ENCODE measurements at places on chromosomes 7 and 10.

GRCh38 chr10:25907261-25907660, 26.8 kb upstream of the MYO3A start:
- DNase-seq = no peak

DNA sequence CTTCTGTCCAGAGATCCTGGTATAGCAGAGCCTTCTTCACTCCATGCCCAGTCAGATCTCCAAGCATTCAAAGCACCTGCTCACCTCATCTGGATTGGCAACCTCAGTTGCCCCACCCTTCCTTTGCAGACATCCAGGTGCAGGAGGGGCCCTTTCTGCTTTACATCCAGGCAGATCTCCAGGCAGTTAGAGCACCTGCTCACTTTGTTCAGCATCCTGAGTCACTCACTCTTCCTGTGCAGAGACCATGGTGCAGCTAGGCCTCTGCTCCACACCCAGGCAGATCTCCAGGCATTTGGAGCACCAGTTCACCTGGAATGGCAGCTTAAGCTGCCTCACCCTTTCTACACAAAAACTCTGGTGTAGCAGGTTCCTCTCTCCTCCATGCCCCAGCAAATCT, 153.1 kb downstream of the CDK14 start:
- DNase-seq = no peak

DNA sequence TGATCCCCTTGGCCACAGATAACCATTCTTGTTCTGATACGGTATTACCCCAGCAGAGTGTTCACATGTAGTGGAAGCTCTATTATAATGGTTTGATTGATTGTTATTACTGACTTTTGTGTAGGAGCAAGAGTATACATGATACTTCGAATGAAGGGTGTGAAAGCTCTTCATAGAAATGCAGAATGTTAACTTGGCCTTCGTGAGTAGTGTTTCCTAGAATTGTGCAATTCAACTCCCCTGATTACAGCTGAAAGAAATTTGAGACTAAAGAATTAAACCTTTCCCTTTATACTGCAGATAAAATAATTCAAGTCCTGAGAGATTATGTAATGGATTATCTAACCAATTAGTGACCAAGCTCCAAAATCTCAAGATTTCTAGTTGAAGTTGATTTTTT, 38.2 kb downstream of the MKLN1 start:
- DNase-seq = no peak

DNA sequence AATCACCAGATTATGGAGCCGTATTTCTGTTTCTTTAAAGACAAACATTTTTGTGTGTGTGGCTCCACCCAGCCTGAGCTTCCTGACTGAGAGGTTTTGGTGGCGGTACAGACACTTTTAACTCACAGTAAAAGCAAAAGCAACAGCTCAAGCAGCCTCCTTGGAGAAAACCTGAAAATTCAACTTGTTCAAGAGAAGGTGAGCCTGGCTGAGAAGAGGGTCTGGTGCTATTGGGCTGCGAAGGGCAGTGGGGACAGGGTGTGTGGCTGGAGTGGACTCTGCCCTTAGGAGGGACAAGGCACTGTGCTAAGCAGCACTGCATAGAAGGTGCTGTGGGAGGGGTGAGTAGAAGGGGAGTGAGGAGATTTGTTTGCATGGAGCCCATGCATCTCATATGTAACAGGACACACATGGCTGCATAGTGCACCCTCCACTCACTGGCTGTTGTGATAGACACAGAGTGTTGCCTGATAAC, at the start of gene GIMAP7:
Gene GIMAP7, plus strand, starts transcription at position 125 of the 475 bp plus-strand sequence. CDS start 5,103 bp downstream, outside the sequence.
- peak; percentile 39 for DNase-seq

DNA sequence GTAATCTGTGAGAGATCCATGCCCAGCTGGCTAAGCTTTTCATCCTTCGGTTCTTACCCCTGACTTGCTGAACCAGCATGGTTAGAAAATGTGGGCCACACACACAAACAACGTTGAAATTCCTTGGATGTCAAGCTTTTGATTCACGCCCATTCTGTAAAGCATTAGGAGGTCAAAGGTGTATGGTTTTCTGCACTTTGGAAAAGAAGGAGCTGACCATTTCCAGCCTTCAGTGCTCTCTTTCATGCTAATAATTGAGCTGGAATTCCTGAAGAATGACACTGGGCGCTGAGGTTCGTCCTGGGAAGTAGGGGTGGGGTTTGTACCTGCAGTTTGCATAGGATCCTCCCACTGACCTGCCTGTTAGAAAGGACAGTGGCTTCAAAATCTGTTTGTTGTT, 23.1 kb downstream of the KLF6 start:
- DNase-seq = no peak

All from GM13977 (cell line).